Activated CD4-positive, alpha-beta T cell treated with anti-CD3 and anti-CD28 coated beads, Interleukin-2, amount 50 U/mL, for 24 hours (primary cell): ENCODE measurements at places on chromosomes 7 and 10.

DNA sequence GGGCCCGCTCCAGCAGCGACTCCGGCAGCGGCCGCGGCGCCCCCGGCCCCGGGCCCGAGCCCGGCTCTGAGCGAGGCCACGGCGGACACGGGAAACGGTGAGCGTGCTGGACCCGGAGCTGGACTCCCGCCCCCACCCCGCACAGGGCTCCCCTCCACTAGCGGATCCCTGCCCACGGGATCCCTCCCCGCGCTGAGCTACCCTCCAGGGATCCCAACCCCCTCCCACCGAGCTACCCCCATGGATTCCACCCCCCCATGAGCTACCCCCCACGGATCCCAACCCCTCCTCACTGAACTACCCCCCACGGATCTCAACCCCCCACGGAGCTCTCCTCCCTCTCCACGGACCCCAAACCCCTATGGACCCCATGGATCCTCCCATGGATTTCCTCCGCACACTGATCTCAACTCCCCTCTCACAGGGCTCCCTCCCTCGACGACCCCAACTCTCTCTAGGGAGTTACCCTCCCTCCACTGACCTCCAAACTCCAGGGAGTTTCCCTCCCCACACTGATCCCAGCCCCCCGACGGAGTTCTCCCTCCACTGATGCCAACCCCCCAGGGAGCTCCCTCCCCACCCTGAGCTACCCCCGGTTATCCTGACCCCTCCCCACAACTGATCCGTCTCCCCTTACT lies 20.6 kb upstream of the HSPB1 start:
- no peak for DNase-seq

DNA sequence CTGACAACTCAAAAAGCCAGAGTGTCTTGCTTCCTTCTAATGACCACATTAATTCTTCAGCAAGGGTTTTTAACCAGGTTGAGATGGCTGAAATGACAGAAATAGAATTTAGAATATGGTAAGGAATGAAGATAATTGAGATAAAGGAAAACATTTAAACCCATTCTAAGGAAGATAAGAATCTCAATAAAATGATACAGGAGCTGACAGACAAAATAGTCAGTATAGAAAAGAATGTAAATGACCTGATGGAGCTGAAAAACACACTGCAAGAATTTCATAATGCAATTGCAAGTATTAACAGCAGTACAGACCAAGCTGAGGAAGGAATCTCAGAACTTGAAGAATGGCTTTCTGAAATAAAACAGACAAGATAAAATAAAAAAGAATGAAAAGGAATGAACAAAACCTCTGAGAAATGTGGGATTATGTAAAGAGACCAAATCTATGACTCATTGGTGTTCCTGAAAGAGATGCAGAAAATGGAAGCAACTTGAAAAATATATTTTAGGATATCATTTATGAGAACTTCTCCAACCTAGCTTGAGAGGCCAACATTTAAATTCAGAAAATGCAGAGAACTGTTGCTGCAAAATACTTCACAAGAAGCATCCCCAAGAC lies 87.1 kb downstream of the SAMD9 start:
- DNase-seq: no peak

DNA sequence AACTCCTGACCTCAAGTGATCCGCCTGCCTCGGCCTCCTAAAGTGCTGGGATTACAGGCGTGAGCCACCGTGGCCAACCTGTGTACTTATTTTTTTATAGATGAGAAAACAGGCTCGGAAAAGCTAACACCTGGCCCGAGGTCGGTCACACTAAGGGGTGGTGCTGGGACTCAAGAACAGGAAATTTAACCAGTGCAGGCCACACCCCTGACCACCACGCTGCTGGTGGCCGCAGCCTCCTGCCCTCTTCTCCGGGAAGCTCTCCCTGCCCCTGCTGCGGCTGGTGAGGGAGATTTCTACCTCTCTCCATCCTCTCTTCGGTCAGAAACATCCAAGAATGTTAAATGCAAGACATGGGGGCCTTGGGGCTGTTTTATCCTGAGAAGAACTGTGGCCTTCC lies 63.2 kb downstream of the TNRC18 start:
- no peak for DNase-seq

- no peak for DNase-seq
Measured at GRCh38 chr10:78748235-78748533, 320.6 kb upstream of the ZMIZ1 start.

- no peak for DNase-seq
Measured at GRCh38 chr10:127964621-127965020, 57.7 kb downstream of the PTPRE start.

- no peak for DNase-seq
Measured at GRCh38 chr10:128694851-128695725, 568.9 kb upstream of the MKI67 start.

- no peak for DNase-seq
Measured at GRCh38 chr7:43143918-43144589, 31.6 kb downstream of the HECW1 start.
